ENCODE measurements at places on chromosomes 6 and 20.

DNA sequence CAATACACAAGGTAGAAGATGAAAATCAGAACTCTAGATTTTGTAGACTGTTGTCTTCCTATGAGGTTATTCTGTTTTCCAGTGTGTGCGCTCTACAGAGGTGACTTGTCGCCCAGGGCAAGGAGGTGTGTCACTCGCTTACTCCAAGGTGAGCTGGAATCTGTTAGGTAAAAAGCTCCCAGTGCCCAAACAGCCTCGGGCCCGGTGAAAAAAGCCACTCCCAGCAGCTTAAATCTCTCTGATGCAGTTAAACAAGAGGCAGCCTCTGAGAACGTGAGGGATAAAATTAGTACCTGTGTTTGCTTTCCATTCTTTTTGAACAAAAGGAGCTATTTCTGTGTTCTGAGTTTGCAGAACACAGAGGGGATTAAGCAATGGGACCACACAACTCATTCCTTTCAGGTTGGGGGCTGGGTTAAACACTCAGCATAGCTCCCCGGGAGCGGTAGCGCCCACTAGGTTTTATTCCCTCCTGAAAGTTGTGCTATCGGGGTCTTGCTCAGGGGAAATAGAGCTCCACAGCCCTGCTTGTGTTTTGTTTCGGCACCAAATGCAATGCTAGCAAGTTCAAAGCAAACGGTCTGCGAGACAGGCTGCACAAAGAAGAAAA is 181.2 kb downstream of the FOXA2 start:
- DNase-seq: no peak

- peak; percentile 51 for DNase-seq
Measured at GRCh38 chr6:117555882-117556498, 46.3 kb downstream of the GOPC start.

GRCh38 chr6:56933650-56934049 is 21.3 kb upstream of the BEND6 start:
- DNase-seq: no peak

- no peak for DNase-seq
Measured at GRCh38 chr6:113352029-113352801, 504.9 kb upstream of the MARCKS start.

- DNase-seq: no peak
Measured at GRCh38 chr20:1075616-1076015, 42.8 kb upstream of the PSMF1 start.

DNA sequence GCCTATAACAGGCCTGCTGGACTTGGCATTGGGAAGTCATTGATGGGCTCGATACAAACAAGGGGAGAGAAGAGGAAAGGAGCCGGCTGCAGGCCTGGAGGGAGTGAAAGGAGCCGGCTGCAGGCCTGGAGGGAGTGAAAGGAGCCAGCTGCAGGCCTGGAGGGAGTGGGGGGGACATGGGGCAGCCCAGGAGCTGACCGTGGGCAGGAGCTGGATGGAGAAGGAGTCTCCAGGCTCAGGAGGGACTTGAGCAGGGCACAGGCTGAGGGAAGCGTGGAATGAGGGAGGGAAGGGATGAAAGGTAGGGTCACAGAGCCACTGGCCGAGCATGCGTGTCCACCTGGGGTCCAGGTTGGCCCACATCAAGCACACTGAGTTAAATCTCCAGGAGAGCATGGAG is 32.0 kb downstream of the RPP40 start:
- DNase-seq: no peak
